ENCODE measurements at places on chromosomes 4 and X.

GRCh38 chr4:74317616-74318246, 9.5 kb downstream of the EPGN start:
- DNase-seq, result no peak

DNA sequence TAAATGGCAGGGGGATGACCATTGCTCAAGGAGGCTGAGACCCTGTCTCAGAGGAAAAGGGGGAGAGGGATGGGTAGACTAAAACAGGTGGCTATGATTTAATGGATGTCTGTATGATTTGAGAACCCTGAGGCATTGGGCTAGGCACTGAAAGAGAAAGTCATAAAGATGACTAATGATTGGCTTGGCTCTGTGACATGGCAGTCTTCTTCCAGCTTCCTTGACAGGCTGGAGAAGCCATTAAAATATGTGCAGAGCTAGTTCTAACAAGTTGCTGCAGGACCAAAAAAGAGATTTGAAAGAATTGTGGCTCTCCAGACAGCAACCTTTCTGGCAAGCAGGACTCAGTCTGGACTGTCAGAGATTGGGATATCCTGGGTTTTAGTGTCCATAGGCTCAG, 53.6 kb downstream of the AMER1 start:
- DNase-seq, result no peak

DNA sequence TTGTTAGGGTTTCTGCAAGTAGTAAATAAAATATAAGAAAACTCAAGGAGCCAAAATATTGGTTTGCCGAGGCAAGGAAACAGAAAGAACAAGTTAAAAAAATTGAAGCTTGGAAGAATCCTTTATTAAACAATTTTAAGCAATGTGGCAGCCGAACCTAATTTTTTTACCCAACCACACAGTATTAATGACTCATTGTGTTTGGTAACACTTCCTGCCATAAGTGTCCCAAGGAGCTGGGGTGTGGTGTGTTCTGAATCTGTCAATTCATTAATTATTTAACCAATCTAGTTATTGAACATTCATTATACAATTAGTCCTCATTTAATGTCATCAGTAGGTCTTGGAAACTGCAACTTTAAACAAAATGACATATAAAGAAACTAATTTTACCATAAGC, 19.3 kb upstream of the CPE start:
- no peak for DNase-seq

DNA sequence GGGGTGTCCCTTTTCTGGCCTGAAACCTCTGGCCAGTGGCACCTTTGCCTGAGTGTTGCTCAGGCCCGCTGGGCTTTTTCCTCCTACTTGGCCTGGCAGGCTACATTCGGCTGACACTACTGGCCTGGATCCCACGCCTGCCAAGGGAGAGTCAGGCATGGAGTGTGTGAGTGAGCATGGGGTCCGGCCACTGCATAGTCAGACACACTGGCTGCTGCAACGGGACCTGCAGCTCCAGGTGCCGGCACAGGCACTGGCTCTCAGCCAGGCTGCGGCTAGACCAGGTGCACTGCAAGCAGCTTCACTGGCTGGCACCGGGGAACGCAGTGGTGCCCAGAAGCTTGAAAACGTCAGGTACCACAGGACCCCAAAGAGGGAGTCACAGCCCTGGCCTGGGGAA, 434.9 kb downstream of the ARHGAP24 start:
- DNase-seq, result no peak

DNA sequence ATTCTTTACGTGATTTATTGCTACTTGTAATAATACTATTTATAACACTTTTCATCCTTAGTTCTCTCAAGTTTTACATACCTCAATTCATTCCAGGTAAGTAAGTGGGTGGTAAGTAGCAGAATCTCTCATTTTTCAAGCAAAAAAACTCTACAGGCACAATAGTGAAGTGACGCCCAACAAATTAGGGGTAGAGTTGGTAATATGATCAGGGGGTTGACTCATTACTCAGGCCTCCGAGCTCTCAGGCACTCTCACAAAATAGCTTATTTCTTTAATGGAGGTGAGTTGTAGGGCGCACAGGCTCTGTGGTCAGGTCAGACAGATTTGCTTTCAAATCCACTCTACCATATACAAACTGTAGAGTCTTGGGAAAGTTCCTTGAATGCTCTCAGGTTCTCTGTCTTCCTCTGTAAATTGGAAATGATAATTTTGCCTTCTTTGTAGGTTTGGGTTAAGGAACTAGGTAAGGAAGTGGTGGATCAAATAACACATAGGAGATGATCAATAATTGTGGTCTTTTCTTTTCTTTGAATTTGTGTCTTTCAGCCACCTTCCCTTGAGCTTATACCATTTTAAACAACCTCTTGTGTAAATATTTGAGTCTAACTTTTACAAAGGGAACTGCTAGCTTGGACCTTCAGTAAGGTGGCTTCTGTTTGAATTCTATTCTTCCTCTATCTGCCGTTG, 134.9 kb upstream of the LEF1 start:
- no peak for DNase-seq

- no peak for DNase-seq
These were observed 3.3 kb downstream of the ADGRL3 start for GRCh38 chr4:61203436-61203790.

DNA sequence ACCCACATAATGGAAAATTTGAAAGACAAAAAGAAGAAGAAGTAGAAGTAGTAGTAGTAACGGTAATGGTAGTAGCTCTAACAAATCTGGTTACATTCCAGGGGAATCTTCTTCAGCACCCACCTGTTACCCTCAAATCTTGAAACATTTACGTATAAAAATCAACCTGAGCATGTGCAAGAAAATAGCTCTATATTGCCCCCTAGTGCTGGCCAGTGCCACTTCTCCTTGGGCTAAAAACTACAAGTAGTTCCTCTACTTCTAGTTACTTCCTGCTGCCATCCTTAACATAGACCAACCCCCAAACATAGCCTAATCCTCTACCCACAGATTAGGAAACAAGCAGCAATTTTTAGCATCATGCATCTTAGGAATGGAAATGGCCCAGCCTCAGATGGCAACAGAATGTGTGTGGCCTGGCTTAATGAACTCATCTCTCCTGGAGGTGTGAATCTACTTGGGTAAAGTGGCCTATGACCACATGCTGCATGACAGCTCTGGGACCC, 3.1 kb downstream of the PDGFC start:
- no peak for DNase-seq

- no peak for DNase-seq
These were observed 2.9 kb downstream of the PAK3 start for GRCh38 chrX:111098874-111099273.

DNA sequence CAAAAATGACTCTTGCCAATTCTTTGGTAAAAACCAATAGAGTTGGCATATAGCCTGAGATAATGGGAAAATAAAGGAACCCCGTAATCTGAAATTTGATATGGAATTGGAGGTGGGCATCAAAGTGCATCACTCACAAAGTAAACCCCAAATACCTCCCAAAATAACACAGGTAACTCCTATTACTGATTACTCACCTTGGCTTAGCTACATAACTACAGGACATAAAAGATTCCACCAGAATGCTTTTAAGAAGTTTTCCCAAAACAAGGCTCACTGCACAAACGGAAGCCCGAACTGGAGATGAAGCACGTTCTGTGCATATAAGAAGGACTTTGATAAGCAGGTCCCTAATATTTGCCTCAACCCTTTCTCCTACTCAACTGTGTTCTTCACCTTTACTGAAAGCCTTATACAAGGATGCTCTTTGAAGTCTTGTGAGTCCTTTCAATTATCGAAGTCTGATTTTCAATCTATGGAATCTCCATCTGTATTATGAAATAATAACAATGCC, 14.6 kb upstream of the ANXA10 start:
- no peak for DNase-seq

All from DMS153 (cell line).